Activated T-helper 2 cell treated with anti-CD3 and anti-CD28 coated beads, Interferon-gamma antibody, Interleukin-2, Interleukin-4, amounts not matched to agents 10 μg/mL and 5 μg/mL and 100 μg/mL, durations not matched to agents 14 hours and 24 hours and 36 hours (primary cell): ENCODE measurements at places on chromosomes 5 and 9. TPM values are rescaled to one million over a fixed set of nuclear protein-coding genes. Genes with fewer than 3 reads are reported as not detected.

RASEF gene
- total RNA-seq: not detected in 2 replicates

FCN2 gene
- total RNA-seq: not detected in 2 replicates

SLC6A3 gene
- total RNA-seq: not detected in 2 replicates

TGFBI gene
- total RNA-seq: not detected in 2 replicates

- H3K27me3 ChIP-seq: no peaks in the 10 kb centered on the region
- no peak overlapping the region for H3K27ac ChIP-seq
- no peak overlapping the region for H3K4me3 ChIP-seq
- peaks cover 3% of the 10 kb centered on the region for H3K4me1 ChIP-seq
- no peaks in the 10 kb centered on the region for H3K36me3 ChIP-seq
- DNase-seq: no peak
Observed at GRCh38 chr9:76136986-76137385, 246.5 kb downstream of the PCSK5 start.

GRCh38 chr5:143147902-143148301 is 255.6 kb downstream of the NR3C1 start:
- H3K27ac ChIP-seq: no peak overlapping the region
- peaks cover 41% of the 10 kb centered on the region for H3K36me3 ChIP-seq
- H3K4me3 ChIP-seq: no peak overlapping the region
- DNase-seq: no peak

- no peak overlapping the region for H3K4me3 ChIP-seq
- H3K36me3 ChIP-seq: no peaks in the 10 kb centered on the region
- H3K4me1 ChIP-seq: no peaks in the 10 kb centered on the region
Observed at GRCh38 chr5:20230010-20230409, 242.0 kb upstream of the CDH18 start.

- peaks cover 25% of the 10 kb centered on the region for H3K27me3 ChIP-seq
- no peaks in the 10 kb centered on the region for H3K4me1 ChIP-seq
- DNase-seq: no peak
- no peaks in the 10 kb centered on the region for H3K36me3 ChIP-seq
- H3K27ac ChIP-seq: no peak overlapping the region
Observed at GRCh38 chr9:134205672-134206310, 41.4 kb upstream of the RNU6ATAC start.

- H3K36me3 ChIP-seq: peaks cover 37% of the 10 kb centered on the region
- peaks cover 84% of the 10 kb centered on the region for H3K4me1 ChIP-seq
- peak overlapping the region; percentile 59 for H3K4me3 ChIP-seq
Observed at GRCh38 chr9:131405428-131405827, 11.5 kb downstream of the PRRC2B start.

- H3K4me3 ChIP-seq: no peak overlapping the region
- peaks cover 17% of the 10 kb centered on the region for H3K36me3 ChIP-seq
- H3K4me1 ChIP-seq: peaks cover 6% of the 10 kb centered on the region
- no peak overlapping the region for H3K27ac ChIP-seq
Observed at GRCh38 chr9:128921881-128922763, 1.3 kb downstream of the PHYHD1 start.

DNA sequence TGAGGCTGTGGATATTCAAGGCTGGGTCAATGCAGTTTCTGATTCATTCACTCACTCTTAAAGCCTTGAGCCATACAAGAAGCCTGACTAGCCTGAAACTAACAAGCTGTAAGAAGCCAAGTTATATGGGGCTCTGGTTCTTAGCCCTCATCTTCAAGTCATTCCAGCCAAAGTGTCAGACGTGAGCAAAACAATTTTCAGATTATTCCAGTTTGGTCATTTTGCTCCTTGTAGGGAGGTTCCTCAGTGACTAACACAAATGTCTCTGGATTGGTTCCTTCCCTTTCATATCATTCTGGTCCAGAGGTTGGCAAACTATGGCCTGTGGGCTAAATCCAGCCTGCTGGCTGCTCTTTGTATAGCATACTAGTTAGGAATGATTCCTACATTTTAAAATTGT is 12.5 kb upstream of the SHOC1 start:
- no peak overlapping the region for H3K27ac ChIP-seq
- DNase-seq: no peak
- H3K27me3 ChIP-seq: no peaks in the 10 kb centered on the region

DNA sequence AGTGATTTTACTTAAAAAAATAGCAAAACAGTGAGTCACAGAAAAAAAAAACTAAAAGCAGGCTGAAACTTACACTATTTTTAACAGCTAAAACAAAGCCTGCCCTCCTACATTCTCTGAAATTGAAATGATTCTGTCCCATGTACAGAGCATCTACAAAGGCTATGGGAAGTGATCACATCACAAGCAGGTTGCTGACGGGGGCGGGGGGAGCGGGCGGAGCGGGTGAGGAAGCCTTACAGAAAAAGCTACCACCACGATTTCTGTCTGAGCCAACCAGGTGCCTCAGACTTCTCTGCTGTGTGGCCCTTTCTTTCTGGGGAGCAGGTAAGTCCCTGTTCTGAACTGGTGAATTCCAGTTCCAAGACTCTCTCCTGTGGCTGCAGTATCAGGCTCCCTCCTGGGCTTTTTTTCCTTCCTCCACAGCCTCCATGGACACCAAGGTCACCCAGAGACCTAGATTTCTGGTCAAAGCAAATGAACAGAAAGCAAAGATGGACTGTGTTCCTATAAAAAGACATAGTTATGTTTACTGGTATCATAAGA is 104.9 kb downstream of the ANKRD18B start:
- no peak overlapping the region for H3K27ac ChIP-seq
- no peaks in the 10 kb centered on the region for H3K36me3 ChIP-seq
- peaks cover 37% of the 10 kb centered on the region for H3K27me3 ChIP-seq
- H3K4me3 ChIP-seq: no peak overlapping the region

DNA sequence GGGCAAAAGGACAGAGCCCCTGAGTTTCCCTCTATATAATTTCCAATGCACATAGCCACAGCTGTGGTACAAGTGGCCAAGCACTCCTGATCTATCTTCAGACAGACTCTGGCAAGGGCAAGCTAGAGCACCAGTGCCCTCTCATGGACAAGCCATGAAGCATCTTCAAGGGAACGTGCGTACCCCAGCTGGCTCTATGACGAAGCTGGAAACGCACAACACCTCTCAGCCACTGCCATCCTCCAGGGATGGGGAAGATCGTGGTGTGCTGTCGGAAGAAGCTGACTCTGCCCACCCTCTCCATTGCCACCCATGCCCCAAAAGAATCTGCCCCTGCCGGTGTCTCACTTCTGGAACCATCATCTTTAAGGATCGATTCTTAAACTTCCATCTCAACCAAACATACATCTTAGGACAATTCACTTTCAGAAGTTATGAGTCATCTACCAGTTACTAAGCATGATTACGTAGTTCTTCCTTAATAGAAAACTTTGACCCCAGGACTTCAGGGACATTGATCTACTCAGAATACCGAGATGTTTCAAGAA is 482.9 kb downstream of the AGTPBP1 start:
- H3K36me3 ChIP-seq: no peaks in the 10 kb centered on the region
- DNase-seq: no peak
- peaks cover 4% of the 10 kb centered on the region for H3K4me1 ChIP-seq
- H3K4me3 ChIP-seq: no peak overlapping the region
- no peak overlapping the region for H3K27ac ChIP-seq

DNA sequence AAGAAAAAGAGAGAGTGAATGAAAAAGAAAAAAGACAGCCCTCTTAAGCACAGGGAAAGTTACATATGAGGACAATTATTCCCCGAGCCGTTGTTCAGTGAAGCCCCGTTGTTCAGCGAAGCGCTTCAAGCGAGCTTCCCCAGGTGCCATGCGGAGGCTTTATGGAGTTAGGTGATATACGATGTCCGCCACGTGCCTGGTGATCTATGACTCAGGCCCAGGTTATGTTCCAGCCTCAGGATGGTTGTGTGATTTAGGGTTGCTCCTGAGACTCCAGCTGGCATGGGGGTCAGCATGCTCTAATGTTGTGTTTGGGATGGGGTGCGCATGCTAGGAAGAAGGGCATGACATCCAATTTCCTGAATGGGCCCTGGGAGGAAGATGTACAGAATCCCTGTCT is 365.6 kb downstream of the CDK5RAP2 start:
- no peaks in the 10 kb centered on the region for H3K4me1 ChIP-seq
- DNase-seq: no peak
- no peak overlapping the region for H3K4me3 ChIP-seq
- no peaks in the 10 kb centered on the region for H3K27me3 ChIP-seq
- H3K27ac ChIP-seq: no peak overlapping the region
